Activated CD4-positive, alpha-beta T cell treated with anti-CD3 and anti-CD28 coated beads, Interleukin-2, amount 50 U/mL, for 24 hours (primary cell): ENCODE measurements at places on chromosomes 7 and 10.

DNA sequence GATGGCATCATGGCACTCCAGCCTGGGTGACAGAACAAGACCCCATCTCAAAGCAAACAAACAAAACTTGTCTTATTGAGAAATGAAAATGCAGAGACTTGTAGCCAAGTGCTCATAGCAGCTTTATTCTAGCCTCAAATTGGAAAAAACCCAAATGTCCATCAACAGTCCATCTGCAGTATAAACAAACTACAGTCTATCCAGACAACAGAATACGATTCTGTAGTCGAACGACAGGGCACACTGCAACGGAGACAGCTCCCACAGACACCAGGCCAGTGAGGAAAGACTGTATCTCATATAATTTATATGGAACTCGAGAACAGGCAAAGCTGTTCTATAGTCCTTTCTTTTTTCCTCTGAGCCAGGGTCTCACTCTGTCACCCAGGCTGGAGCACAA is 40.8 kb upstream of the SUN1 start:
- no peak for DNase-seq

GRCh38 chr7:1255080-1255816 is 22.6 kb downstream of the UNCX start:
- DNase-seq = no peak

GRCh38 chr7:4203626-4204512 is 478.2 kb upstream of the FOXK1 start:
- no peak for DNase-seq

DNA sequence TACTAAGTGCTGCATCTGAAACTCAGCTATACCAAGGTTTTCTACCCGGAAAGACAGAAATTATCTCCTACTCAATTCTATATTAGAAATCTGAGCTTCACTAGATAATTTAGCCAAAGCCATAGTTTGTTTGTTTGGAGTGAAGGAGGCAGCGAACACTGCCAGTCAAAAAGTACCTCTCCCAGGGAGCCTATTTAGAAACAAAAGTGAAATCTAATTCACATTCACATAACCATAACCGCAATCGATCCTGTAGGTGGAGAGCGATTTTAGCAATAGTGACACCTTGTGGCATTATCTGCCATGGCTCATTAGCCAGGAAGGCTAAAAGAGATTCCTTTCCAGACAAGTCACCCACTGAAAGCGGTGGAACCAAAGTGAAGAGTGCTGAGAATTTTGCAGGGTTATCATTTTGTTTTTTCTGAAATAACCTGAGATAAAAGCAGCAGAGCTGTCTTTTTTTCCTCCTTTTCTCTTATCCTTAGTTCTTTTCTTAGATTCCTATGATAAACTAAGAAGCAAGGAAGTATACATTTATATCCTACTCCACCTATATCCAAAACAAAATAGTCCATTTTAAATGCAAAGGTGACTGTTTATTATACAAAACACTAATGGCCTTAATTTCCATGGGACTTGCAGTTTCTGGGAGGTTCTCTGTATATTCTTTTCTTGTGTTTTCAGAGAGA is 83.7 kb upstream of the BET1 start:
- no peak for DNase-seq

DNA sequence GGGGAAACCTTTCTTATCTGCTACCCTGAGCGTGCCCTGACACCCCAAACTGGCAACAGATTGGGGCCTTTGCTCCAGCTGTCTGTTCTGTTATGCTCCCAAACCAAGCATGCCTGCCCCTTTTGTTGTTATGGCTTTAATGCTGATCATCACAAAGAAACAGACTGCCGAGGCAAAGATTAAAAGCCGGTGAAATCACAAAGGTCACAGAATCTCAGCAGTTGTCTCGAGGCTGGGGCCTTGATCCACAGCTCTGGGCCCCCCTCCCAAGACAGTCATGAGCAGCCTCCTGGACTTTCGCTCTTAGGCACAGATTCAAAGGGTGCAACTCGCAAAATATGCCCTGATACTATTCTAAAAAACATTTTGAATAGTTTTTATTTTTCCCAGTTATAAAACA is 65.6 kb downstream of the STRA8 start:
- DNase-seq = no peak

DNA sequence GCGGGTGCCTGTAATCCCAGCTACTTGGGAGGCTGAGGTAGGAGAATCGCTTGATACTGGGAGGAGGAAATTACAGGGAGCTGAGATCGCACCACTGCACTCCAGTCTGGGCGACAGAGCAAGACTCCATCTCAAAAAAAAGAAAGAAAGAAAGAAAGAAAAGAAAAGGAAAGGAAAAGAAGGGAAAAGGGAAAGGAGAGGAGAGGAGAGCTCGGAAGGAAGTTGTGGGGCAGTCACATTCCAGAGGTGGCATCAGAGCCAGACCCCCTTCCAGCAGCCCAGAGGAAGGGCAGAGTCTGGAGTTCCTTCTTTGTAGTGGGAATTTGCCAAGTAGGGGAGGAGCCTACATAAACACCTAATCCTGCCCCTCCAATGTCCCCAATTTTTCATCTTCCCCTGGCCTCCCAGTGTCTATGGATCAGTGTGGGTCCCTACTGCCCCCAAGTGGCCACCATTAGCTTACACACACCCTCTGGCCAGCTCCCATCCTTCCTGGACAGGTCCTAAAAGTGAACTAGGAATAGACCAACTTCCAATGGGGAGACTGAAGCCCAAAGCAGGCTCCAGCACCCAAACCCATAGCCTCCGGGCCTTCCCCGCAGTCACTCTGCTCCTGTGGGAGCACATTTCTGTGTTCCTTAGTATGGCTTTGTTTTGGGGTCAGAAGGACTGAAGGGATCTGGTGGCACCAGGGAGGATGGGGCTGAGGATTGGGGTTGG is 39.6 kb upstream of the HSPB1 start:
- no peak for DNase-seq

DNA sequence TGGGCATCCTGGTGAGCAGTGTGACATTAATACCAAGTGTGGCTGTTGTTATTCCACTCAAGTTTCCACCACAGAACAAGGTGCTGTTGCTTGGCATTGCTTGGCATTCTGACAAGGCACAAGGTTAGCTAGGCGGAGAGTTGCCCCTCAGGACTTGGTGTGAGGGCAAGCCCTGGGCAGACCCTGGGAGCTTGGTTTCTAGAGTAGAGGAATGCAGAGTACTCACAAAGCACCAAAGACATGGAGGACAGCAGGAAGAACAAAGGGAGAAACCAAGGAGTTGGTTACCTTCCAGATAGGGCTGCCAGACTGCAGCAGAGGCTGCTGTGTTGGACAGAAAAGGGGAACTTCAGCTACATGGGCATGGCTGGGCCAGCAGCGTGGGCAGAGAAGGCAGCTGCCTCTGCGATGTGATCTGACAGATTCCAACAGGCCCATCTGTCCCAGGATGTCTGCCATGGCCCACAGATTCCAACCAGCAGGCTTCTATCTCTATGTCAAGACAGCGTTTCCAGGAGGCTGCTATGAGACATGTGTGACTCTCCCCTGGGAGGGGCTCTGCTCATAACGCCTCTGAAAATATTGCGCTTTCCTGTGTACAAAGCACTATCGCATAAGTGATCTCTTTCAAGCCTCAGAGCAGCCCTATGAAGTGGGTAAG is 1.8 kb downstream of the GOLGA7B start:
- no peak for DNase-seq

- DNase-seq = no peak
These were observed 81.8 kb upstream of the CAV2 start for GRCh38 chr7:116417593-116418345.
